ENCODE measurements at places on chromosomes 5 and 9. TPM values are rescaled to one million over a fixed set of nuclear protein-coding genes. Genes with fewer than 3 reads are reported as not detected.

The DNAJC18 gene
- total RNA-seq: 2.2 TPM

The INSL6 gene
- not detected for total RNA-seq

The DAPK1 gene
- total RNA-seq: 21.8 TPM

The CD74 gene
- total RNA-seq: 2,135 TPM

The WNT8A gene
- not detected for total RNA-seq

The TAS2R1 gene
- total RNA-seq: not detected

The ZNF608 gene
- 0.84 TPM for total RNA-seq

The ENTPD2 gene
- total RNA-seq: not detected

The DNAJC25 gene
- total RNA-seq: 4.9 TPM

The SLC36A2 gene
- total RNA-seq: not detected

The AGXT2 gene
- total RNA-seq: not detected

The IFNA13 gene
- not detected for total RNA-seq

The FAM200C gene
- total RNA-seq: 0.10 TPM

The PIP5K1B gene
- 1.5 TPM for total RNA-seq

The PCDHGA9 gene
- total RNA-seq: 0.42 TPM

The CA9 gene
- total RNA-seq: not detected

The PDE8B gene
- total RNA-seq: 0.21 TPM

The MYMK gene
- not detected for total RNA-seq

The GKAP1 gene
- 8.0 TPM for total RNA-seq

The PLPP7 gene
- 0.52 TPM for total RNA-seq

The PLAC8L1 gene
- total RNA-seq: not detected

The SPEF2 gene
- 2.9 TPM for total RNA-seq

The ACSL6 gene
- total RNA-seq: 24.8 TPM

The PAEP gene
- not detected for total RNA-seq

The FGD3 gene
- 55.7 TPM for total RNA-seq

The GMCL2 gene
- not detected for total RNA-seq

The RGS7BP gene
- not detected for total RNA-seq

The TLE1 gene
- total RNA-seq: 27.2 TPM

The GFI1B gene
- total RNA-seq: 13.6 TPM

The CRB2 gene
- total RNA-seq: not detected

The MYO10 gene
- 1.0 TPM for total RNA-seq

The FOXD4L5 gene
- under 0.01 TPM for total RNA-seq

The LMBRD2 gene
- total RNA-seq: 4.1 TPM

The NPR3 gene
- total RNA-seq: 0.52 TPM

The SNCAIP gene
- not detected for total RNA-seq

The FGF18 gene
- total RNA-seq: 0.10 TPM

The LCN12 gene
- total RNA-seq: not detected

The PCDHGA10 gene
- 0.52 TPM for total RNA-seq

The ENTREP1 gene
- not detected for total RNA-seq

The IFNB1 gene
- 7.8 TPM for total RNA-seq

The CYLC2 gene
- total RNA-seq: not detected

The ASTN2 gene
- 3.1 TPM for total RNA-seq

The PCDHA10 gene
- not detected for total RNA-seq

The MYORG gene
- 0.10 TPM for total RNA-seq

The FBXW11 gene
- 40.0 TPM for total RNA-seq

The SPATA31D4 gene
- not detected for total RNA-seq

The TAF11L12 gene
- total RNA-seq: not detected

The SLC6A3 gene
- total RNA-seq: not detected
